ENCODE measurements at places on chromosomes 5 and 9. TPM values are rescaled to one million over a fixed set of nuclear protein-coding genes. Genes with fewer than 3 reads are reported as not detected.

- DNase-seq: no peak
Measured at GRCh38 chr9:3823842-3824475, 298.2 kb upstream of the RFX3 start.

Gene NUTM2G
- total RNA-seq: 1.6 TPM

DNA sequence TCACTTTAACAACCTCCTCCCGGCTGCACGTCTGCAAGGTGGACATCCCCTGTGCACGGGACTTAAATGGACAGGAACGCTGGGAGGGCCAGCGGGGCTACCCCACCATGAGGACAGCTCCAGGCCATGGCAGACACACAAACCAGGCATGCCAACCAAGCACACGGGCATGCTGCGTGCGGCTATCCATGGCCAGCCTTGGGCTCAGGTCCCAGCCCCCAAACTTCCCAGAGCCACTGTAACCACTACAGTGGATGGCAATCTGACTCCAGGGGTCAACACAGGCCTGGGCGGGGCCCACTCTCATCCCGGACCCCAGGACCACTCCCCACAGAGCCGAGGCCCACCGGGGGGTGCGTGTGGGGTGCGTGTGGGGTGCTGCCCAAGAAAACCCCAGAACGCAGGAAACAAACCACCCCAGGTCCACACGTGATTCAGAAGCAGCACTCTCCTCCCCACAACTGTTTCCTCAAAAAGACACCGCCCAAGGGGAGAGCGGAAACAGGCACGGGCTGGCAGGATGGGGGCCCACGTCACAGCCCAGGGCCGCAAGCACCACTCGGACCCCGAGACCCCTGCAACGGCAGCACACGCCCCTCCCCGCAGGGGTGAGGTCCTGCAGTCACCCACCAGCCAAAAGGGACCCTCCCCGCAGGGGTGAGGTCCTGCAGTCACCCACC is 7.4 kb downstream of the SLC12A7 start:
- DNase-seq: no peak

GRCh38 chr5:37774912-37775483 is 64.8 kb downstream of the GDNF start:
- DNase-seq: peak; percentile 76

DNA sequence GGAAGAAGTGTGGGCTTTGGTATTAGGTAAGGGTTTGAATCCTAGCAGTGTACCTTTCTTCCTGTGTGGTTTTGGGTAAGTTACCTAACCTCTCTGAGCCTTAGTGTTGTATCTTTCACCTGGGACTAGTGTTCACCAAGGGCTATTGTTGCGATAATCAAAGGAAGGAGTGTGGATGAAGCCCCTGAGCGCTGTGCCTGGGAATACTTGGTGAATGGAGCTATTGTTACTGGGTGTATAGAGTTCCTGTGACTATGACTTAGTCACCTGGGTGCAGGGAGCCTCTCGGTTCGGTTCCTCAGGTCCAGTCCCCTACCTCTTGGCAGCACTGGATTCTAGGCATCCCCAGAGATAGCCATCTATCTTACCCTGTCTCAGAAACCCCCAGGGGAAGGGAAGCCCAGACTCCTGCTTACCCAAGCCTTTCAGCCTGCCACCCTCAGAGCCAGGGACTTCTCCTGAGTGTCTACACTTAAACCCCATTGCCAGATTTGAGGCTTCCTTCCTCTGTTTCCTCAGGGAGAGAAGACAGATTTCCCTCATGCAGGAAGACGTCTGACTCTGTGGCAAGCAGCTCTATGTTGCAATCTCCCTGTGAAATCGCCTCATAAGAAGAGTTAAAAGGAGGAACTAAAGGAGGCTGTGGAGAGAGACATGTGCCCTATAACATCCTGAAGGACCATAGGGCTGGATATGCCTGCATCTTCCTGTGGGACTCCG is 181.0 kb upstream of the PITX1 start:
- no peak for DNase-seq

Gene SAXO1
- not detected for total RNA-seq

Gene RABEPK
- 19.3 TPM for total RNA-seq

Gene C9
- total RNA-seq: not detected

Measured in GM23338 (cell line).